Left ventricle myocardium inferior (tissue), 1 donor: ENCODE measurements at places on chromosomes 6 and 20. TPM values are rescaled to one million over a fixed set of nuclear protein-coding genes. Genes with fewer than 3 reads are reported as not detected.

GGTLC1 gene
- not detected for total RNA-seq

DNA sequence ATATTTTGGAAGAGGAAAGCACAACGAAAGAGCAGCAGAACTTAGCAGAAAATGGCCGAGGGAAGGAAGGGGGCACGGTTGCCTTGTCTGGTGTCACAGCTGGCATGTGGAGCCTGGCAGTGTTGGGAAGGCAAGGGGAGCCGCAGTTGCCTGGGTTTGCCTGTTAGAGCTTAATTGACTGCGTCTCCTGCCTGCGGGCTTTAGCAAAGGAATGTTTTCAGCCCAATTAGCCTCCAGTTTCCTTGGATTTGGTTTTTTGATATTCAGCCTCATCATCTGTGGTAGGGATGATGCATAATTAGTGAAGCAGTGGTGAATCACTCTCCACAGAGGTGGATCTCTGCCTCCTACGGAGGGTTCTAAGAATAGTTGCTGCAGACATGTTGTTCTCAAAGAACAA lies 832.6 kb downstream of the QKI start:
- no peak overlapping the region for H3K4me3 ChIP-seq
- H3K36me3 ChIP-seq: no peaks in the 10 kb centered on the region
- no peaks in the 10 kb centered on the region for H3K27me3 ChIP-seq

DNA sequence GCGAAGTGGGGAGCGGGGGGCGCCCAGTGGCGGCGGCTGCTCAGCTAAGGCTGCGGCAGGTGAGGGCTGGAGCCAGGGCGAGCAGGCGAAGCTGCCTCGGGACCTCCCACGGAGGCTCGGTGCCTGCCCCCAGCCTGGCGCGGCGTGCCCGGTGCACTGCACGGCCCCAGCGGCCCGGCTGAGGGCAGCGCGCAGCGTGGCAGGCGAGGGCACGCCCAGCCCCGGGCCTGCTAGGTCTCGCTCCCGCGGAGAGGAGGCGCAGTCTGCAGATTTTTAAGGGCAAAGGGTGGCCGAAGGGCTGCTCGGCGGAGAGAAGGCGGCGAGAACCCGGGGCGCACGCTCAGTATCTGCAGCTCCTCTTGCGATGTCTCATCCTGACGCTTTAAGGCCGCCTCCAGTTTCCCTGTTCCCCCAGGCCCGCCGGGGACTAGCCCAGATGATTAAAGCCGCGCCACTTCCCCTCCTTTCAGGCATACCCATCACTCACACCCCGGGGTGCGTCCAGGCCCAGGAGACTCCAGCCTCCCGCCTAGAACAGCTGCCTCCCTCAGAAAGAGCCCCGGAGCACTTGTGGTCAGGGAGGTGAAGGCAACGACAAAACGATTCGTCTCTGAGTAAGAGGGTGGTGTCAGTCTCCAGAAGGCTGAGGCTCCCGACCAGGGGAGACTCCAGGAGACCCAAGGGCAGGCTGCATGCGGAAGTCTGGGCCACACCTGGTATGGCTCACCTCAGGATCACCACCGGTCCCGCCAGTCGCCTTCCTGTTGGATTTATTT lies at the start of gene FERMT1:
TSS of gene FERMT1 (minus strand) at position 158 of the 776 bp plus-strand sequence. CDS start 3,476 bp downstream, outside the sequence.
- peaks cover 19% of the 10 kb centered on the region for H3K4me1 ChIP-seq
- H3K4me3 ChIP-seq: peak within 1 kb of the TSS; percentile 63
- H3K36me3 ChIP-seq: no peaks in the 10 kb centered on the region
- peak; percentile 40 for DNase-seq
- peak within 1 kb of the TSS; percentile 48 for H3K27ac ChIP-seq

DNA sequence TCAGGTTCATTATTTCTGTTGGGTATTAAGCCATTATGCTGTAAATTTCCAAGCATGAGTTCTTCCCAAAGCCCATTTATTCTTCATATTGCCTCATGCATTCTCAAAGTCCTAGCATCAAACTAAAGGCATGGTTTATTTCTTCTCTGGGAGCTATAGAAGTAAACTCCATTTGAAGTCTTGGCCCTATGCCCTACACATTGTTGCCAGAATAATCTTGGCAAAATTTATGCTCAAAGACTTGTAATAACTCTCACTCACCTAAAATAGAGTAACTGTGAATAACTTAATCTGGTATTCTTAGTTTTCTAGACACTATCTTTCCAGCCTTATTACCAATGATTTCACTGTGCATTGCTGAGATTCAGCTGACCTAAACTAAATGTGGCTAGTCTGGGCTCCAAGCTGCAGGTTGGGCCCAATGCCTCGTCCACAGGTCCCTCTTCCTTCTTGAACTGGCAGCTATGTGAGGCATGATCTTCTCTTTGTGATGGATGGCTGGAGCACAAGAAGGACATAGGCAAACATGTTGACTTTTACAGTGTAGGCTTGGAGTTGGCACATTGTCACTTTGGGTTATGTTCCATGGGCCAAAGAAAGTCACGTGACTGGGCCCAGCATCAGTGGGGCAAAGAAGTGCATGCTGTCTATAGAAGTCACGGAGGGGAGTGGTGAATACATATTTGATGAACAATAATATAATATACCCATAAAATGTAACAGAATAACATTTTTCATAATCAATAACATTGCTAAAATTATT lies 39.1 kb upstream of the ANKEF1 start:
- no peaks in the 10 kb centered on the region for H3K4me1 ChIP-seq
- H3K27ac ChIP-seq: no peak overlapping the region
- no peak for DNase-seq
- H3K27me3 ChIP-seq: no peaks in the 10 kb centered on the region
- no peak overlapping the region for H3K4me3 ChIP-seq
